Glutamatergic neuron (in vitro differentiated cells): ENCODE measurements at places on chromosomes 2 and 18.

GRCh38 chr2:4653991-4654390 lies 950.6 kb downstream of the DCDC2C start:
- DNase-seq: no peak

GRCh38 chr2:167005096-167005495 lies 116.8 kb downstream of the XIRP2 start:
- no peak for DNase-seq

DNA sequence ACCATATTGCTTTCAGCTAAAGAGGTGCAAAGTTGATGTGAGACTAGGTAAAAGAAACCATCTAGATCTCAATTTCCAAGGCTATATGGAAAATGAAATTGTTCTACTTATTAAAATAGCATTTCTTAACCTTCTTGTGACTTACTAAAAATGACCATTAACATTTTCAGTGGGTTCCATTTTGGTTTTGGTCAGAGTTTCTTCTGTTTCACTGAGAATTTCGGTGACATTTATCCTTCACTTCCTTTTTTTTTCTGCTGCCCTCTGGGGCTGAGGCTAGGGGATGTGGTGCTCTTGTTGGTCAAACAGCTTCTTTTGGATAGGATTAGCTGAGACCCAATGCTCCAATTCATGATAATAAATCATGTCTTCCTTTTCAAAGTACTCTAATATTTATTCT lies 44.3 kb upstream of the REL start:
- DNase-seq: no peak

- no peak for DNase-seq
Measured at GRCh38 chr2:72710418-72711152, 115.2 kb downstream of the EXOC6B start.

GRCh38 chr2:28193630-28194403 lies 198.8 kb upstream of the FOSL2 start:
- no peak for DNase-seq
